ENCODE measurements at places on chromosomes 2 and 18. TPM values are rescaled to one million over a fixed set of nuclear protein-coding genes. Genes with fewer than 3 reads are reported as not detected.

- H3K36me3 ChIP-seq: no peaks in the 10 kb centered on the region
- H3K4me1 ChIP-seq: peaks cover 40% of the 10 kb centered on the region
- H3K4me3 ChIP-seq: no peak overlapping the region
- no peaks in the 10 kb centered on the region for H3K27me3 ChIP-seq
Measured at GRCh38 chr2:200373973-200374416, 67.5 kb downstream of the SPATS2L start.

DNA sequence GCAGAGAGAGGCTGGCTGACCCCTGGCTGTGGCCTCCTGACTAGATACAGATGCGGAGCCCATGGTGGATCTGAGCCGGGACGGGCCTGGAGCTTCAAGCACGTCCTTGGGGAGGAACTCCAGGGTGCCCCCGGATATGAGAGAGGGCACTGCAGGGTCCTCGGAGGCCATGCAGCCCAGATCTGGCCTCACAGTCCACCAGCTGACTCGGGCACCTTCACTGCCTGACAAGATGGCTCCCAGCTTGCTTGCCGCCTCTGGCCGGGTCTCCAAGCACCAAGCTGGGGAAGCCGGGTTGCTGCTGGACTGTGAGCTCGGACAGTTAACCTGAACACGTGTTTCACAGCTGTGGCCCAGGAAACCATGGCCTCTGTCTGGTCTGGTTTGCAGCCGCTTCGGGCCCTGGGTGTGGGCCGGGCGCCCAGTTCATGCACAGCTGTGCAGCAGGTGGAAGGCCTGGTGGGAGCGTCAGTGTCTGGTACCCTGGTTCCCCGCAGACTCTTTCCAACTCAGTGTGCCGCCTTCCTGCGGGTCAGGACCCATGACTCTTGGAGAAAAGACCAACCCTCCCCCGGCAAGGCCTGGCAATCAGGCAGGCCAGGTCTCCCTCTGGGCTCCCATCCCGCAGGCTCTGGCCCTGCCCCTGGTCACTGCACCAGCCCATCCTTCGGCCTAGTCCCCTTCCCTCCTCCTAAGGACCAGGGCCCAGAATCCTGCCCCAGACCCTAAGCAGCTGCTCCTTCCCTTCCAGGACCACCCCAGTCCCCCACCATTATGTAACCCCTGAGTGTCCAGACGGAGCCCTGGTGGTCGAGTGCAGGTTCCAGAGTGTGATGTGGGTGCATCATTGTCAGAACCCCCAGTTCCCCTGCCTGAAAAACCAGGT, 74.6 kb upstream of the OTOS start:
- no peaks in the 10 kb centered on the region for H3K4me1 ChIP-seq
- H3K4me3 ChIP-seq: no peak overlapping the region
- H3K27ac ChIP-seq: no peak overlapping the region

- H3K27me3 ChIP-seq: no peaks in the 10 kb centered on the region
- no peak overlapping the region for H3K4me3 ChIP-seq
- no peaks in the 10 kb centered on the region for H3K4me1 ChIP-seq
- no peaks in the 10 kb centered on the region for H3K36me3 ChIP-seq
- no peak overlapping the region for H3K27ac ChIP-seq
- peak; percentile 34 for DNase-seq
Measured at GRCh38 chr2:189142893-189143759, 36.4 kb downstream of the COL5A2 start.

DNA sequence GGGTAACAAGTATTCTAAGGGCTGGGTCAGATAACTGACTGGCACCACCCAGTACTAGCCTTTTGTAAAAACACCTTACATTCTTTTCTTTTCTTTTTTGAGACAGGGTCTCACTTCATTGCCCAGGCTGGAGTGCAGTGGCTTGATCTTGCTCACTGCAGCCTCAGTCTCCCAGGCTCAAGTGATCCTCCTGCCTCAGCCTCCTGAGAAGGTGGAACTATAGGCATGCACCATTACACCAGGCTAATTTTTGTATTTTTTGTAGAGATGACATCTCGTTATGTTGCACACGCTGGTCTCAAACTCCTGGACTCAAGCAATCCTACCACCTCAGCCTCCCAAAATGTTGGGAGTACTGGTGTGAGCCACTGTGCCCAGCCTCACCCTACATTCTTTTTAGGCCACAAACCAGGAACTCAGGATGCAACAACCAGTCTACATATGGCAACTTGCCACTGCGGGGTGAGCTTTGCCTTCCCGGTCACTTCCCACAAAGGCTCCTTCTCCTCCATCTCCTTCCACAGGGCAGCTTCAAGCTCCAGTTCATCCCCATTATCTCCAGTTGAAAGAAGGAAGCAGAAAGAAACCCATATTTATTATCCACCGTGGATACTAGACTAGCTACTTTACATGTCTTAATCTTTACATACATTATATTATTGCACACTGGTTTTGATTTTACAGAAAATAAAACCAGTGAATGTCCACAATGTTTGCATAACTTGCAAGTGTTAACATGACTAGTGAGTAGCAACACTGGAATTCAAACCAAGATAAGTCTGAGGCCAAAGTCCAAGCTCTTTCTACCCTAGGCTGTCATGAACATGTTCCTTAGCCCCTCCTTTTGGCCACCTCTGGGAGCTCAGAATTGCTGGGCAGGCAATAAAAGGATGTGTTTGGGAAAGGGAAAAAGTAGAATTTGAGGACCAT, 23.7 kb upstream of the AP1S3 start:
- H3K4me3 ChIP-seq: no peak overlapping the region
- H3K36me3 ChIP-seq: no peaks in the 10 kb centered on the region
- peak overlapping the region; percentile 87 for H3K27ac ChIP-seq
- peak; percentile 81 for DNase-seq

DNA sequence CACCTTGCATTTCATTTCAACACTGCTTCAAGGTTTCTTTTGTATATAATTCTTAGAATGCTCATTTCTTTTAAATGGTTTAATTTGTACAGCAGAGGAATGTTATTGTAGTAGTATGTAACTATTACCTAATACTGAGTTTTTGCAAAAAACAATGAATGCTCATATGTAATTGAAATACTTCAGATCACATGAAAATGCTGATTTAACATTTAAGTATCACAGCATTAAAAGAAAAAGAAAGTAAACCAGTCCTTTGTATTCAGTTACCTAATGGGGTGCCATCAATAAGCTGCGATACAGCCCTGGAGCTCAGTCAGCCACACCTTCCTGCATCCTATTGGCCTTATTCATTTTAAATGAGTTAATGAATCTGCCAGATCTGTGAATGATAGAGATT, 45.3 kb upstream of the ITM2C start:
- H3K4me1 ChIP-seq: no peaks in the 10 kb centered on the region
- H3K27me3 ChIP-seq: no peaks in the 10 kb centered on the region
- H3K27ac ChIP-seq: no peak overlapping the region
- DNase-seq: no peak
- no peak overlapping the region for H3K4me3 ChIP-seq
- peaks cover 35% of the 10 kb centered on the region for H3K36me3 ChIP-seq

DNA sequence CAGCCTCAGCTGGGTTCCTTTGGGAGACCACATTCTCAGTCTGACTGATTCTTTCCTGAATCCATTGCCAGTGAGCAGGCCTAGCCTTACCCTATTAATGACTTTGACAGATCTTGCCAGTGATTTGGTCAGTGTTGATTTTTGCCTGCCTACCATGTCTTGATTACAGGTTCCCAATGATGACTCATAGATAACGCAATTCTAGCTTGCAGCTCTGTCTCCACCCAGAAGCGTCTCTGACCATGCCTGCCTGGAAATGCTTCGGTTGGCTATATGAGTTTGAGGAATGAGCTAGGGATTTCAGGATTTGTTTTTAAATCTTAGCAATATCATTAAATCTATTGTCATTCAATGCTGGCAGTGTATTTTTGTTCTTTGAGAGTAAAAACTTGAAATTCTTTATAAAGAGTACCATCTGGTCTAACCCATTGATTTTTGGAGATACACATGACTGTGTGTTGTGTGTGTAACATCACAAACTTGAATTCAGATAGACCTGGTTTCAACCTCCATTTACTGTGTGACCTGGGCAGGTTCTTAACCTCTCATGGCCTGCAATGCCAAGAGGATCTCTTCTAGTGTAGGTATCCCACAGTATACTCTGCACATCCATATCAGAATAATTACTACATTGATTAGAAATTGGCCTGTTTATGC, 57.0 kb downstream of the CCDC150 start:
- H3K27me3 ChIP-seq: no peaks in the 10 kb centered on the region
- H3K36me3 ChIP-seq: no peaks in the 10 kb centered on the region
- H3K4me3 ChIP-seq: no peak overlapping the region
- DNase-seq: no peak
- no peak overlapping the region for H3K27ac ChIP-seq

DNA sequence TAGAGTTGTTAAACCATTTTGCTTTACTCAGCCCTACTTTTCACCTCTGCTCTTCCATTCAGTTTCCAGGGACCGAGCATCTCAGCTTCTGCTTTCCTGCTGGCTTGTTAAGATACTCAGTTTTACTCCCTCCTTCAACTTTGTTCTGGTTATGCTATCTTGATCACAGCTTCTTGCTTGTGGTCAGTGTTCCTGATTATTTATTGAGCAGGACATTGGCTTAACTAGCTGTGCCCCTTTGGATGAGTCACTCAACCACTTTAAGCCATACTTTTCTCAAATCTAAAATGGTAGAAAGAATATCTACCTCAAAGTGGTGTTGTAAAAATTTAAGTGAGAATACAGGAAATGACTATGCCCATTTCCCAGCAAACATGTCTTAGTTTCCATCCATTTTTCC, 124.0 kb downstream of the KYNU start:
- H3K36me3 ChIP-seq: no peaks in the 10 kb centered on the region
- H3K27ac ChIP-seq: no peak overlapping the region
- DNase-seq: no peak
- no peak overlapping the region for H3K4me3 ChIP-seq

- H3K4me3 ChIP-seq: no peak overlapping the region
- no peaks in the 10 kb centered on the region for H3K4me1 ChIP-seq
- H3K27ac ChIP-seq: no peak overlapping the region
- H3K36me3 ChIP-seq: no peaks in the 10 kb centered on the region
- H3K27me3 ChIP-seq: no peaks in the 10 kb centered on the region
Measured at GRCh38 chr2:16623564-16624435, 41.8 kb downstream of the CYRIA start.

DNA sequence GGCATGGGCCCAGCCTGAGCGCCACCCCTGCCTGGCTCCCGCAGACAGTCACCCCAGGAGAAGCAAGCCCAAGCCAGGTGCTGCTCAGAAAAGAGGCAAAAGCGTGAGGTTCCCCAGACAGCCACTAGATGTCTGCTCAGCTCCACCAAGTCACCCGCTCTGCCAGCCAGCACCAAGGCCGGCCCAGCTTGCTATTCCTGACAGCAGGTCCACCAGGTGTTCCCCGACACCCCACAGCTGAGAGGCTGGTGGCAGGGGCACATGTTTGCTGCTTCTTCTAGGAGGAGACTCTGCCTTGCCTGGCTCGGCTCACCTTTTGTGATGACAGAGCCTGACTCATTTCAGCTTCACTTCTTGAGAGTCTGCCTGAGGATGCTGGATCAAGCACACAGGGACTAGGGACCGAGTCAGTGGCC, 206.7 kb downstream of the MGAT5 start:
- H3K27me3 ChIP-seq: no peaks in the 10 kb centered on the region
- H3K4me1 ChIP-seq: peaks cover 3% of the 10 kb centered on the region
- peak; percentile 63 for DNase-seq
- no peak overlapping the region for H3K4me3 ChIP-seq

- no peaks in the 10 kb centered on the region for H3K4me1 ChIP-seq
- peak; percentile 64 for DNase-seq
- H3K27ac ChIP-seq: no peak overlapping the region
Measured at GRCh38 chr2:32947484-32948143, 861 bp downstream of the LTBP1 start.

GRCh38 chr2:226074391-226074790, 674.9 kb downstream of the NYAP2 start:
- H3K36me3 ChIP-seq: no peaks in the 10 kb centered on the region
- H3K4me3 ChIP-seq: no peak overlapping the region
- no peak overlapping the region for H3K27ac ChIP-seq
- H3K27me3 ChIP-seq: no peaks in the 10 kb centered on the region
- H3K4me1 ChIP-seq: no peaks in the 10 kb centered on the region

- H3K36me3 ChIP-seq: no peaks in the 10 kb centered on the region
- no peak overlapping the region for H3K27ac ChIP-seq
- DNase-seq: no peak
Measured at GRCh38 chr2:18117592-18117991, 239.1 kb downstream of the KCNS3 start.

DNA sequence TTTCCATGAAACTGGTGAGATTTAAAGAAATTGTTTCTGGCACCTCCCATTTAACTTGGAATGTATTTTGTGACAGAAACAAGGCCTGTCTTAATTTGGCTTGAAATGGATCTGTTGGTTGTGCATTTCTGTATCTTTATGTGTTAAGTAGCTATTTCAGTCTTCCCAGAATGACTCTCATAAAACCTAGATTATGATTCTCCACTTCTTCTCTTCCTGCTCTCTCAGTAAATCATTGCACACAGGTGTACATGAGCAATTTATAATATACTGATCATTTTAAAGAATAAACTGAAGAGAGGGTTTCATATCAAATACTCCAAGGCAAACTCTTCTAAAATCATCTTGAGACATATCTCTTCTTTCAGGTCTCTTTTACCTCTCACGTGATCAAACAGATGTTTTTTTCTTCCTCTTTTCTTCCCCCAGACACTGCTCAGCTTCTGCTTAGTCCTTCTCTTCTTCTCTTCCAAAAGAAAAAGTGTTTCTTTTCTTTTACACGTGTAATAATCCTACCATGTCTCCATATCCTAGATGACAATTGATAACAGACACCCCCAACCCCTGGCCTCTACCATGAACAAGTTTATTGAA, 112.0 kb downstream of the PPP1R1C start:
- DNase-seq: no peak
- H3K4me1 ChIP-seq: no peaks in the 10 kb centered on the region
- H3K27ac ChIP-seq: no peak overlapping the region
- no peak overlapping the region for H3K4me3 ChIP-seq

DNA sequence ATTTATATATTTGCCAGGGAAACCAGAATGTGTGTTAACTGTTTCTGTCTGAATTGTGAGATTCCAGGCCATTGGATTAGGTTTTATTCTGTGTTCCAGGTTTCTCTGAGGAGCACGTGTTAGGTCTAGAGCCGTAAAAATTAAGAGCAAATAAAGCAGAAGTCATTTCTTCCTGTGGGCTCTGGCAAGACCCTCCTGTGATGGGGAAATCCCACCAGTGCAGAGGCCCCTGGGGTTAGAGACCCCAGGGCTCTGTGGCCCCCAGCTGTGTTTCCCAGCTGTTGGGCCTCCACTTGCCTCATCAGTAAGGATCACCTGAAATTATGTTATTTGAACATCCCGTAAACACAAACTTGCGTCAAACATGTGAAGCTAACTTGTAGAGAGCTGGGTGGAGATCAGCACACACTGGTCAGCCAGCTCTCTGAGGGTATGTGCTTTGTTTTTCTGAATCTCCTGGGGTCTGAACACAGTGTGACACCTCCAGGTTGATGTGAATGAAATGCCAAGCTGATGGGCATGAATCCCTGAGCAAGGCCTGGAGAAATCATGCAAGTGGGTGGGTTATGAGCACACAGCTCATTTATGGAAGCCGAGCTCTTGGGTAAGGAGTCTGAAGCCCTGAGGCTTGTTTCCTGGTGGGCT, 50.3 kb downstream of the HK2 start:
- H3K4me3 ChIP-seq: no peak overlapping the region
- H3K4me1 ChIP-seq: no peaks in the 10 kb centered on the region
- H3K36me3 ChIP-seq: peaks cover 4% of the 10 kb centered on the region
- no peak for DNase-seq
- no peaks in the 10 kb centered on the region for H3K27me3 ChIP-seq

Gene ST6GAL2
- 5.2 TPM for polyA plus RNA-seq

Gene FRZB
- polyA plus RNA-seq: 34.5 TPM

Gene GALR1
- 0.51 TPM for polyA plus RNA-seq

Gene MRPL33
- polyA plus RNA-seq: 126 TPM
